ENCODE measurements at places on chromosomes 6 and 20.

DNA sequence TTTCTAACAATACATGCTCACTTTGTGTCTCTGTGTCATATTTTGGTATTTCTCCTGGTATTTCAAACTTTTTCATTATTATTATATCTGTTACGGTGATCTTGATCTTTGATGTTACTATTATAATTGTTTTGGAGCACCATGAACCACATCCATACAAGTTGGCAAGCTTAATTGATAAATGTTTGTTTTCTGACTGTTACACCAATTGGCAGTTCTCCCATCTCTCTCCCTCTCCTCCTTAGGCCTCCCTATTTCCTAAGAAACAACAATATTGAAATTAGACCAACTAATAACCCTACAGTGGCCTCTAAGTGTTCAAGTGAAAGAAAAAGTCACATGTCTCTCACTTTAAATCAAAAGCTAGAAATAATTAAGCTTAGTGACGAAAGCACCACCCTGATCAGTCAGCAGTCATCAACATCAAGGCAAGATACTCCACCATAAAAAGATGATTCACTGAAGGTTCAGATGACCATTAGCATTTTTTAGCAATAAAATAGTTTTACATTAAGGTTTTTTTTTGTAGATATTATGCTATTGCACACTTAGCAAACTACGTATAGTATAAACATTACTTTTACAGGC is 61.5 kb downstream of the IBTK start:
- DNase-seq: no peak

DNA sequence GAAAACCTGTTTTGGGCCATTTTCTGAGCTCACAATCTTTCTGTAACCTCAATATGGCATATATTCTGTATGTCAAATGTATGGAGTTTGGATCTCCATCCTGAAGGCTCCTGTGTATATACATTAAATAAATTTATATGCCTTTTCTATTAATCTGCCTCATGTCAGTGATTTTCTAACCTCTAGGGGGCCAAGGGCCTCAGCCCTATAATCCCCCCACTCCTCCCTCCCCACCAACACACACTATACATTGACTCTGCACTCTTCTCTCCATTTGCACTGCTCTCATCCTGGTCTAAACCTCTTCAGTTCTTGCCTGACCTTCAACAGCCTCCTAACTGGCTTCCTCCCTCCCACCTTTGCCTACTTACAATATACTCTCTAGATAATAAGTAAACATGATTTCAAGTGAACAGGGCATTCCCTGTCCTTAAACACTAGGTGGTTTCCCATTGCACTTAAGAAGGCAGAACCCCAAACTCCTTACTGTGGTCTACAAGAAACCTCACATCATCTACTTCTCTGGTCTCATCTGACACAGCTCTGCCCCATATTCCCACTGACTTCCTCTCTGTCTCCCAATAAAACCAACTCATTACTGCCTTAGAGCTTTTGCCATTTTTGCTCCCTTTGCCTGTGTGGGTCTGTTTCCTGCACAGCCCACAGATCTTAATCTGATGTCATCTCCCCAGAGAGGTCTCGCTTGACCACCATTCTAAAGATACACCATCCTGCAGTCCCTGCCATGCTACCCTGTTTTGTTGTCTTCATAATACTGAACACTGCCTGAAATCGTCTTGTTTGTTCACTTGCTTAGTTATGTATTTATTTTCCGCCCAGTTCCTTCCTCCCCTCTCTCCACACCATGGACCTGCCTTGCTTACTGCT is 213.7 kb downstream of the SYNE1 start:
- no peak for DNase-seq

GRCh38 chr6:119333707-119334295 is 15.8 kb downstream of the MAN1A1 start:
- no peak for DNase-seq

- DNase-seq: no peak
Measured at GRCh38 chr20:46505506-46505905, 7.9 kb downstream of the ZNF334 start.

DNA sequence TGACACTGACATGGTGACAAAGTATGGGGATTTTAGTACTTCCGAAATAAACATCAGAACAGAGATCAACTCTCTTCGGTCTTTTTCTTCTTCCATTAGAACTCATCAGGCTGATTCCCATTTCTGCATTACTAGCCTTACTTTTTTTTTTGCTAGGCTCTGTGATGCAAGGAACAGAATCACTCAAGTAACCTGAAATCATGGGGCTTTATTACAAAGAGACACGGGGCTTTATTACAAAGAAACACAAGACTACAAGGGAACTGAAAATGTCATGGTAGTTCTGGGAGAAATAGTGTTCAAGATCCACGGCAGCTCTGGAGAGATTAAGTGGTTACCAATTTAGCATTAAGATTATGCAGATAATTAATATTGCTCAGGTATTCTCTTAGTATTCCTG is 11.6 kb downstream of the SOX4 start:
- DNase-seq: no peak

DNA sequence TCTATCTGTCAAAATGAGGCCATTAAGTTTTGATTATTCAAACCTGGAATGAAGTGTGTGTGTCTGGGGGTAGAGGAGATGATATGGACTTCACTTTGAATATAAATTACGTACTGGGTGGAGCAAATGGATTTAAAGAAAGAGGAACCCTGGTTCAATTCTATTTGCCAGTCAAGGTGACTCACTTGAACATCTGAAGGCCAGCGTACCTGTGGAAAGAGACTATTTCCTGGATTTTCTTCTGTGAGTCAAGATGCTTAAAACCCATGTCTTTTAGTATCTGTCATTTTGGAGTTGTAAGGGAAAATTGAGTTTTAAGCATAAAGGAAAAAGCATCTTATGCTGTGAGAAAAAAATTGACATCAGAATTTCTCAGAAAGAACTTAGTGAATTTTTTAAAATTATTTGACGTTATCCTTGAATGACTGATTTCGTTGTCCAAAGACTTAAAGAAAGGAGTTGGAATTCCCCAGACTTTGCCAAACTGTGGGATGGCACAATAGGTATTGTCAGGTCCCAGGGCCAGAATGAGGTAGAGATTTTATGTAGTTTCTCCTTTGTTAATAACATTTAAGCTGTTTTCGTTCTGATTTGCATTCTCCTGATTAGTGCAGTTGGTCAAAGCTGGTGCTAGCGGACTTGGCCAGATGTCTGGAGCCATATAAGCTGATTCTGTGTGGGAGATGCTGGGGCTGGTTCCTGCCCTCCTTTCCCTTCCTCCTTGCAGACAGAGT is 2.4 kb upstream of the PPP1R14C start:
- DNase-seq: no peak

DNA sequence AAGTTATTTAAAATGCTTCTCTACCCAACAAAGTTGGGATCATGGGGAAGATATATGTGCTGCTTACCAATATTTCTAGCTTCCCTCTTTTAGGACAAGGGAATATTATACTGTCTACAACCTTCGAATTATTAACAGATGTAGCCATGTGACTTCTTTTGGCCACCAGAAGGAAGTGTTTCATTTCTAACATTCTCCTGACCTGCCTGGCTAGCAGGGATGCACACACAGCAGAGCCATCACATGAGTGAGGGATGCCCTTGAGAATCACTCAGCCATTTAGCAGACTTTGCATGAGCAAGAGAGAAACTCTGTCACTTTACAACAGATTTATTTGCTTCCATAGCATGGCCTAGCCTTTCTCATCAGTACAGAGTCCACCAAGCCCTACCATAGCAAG is 230.7 kb upstream of the MARCKS start:
- DNase-seq: no peak

Data from stimulated activated CD4-positive, alpha-beta T cell treated with anti-CD3 and anti-CD28 coated beads, TNF-alpha, amount 100 ng/mL, for 1 hour (primary cell).